ENCODE measurements at places on chromosomes 7 and 10. TPM values are rescaled to one million over a fixed set of nuclear protein-coding genes. Genes with fewer than 3 reads are reported as not detected.

Gene LEP
- total RNA-seq, result 0.30 TPM

Gene PROSER2
- total RNA-seq, result 1.3 TPM

Gene UCN3
- not detected for total RNA-seq

Gene PRSS37
- total RNA-seq, result not detected

Gene DDC
- not detected for total RNA-seq

Gene ZC3HAV1L
- 3.2 TPM for total RNA-seq

Gene NODAL
- 0.38 TPM for total RNA-seq

Gene ZSCAN25
- 10.4 TPM for total RNA-seq

Gene WASHC2C
- total RNA-seq, result 25.9 TPM

Gene GSAP
- 7.2 TPM for total RNA-seq

Gene PDK4
- 49.0 TPM for total RNA-seq

Gene CDNF
- total RNA-seq, result 2.3 TPM

Gene ZNF518A
- total RNA-seq, result 12.7 TPM

Gene OPN1SW
- not detected for total RNA-seq

Gene VIPR2
- 23.2 TPM for total RNA-seq

Gene CDHR1
- 1.3 TPM for total RNA-seq

Gene KCP
- total RNA-seq, result 0.35 TPM

Gene CALCR
- not detected for total RNA-seq
